COLO829 (cell line): ENCODE measurements at places on chromosomes 7 and 10.

- no peak for DNase-seq
Measured at GRCh38 chr10:15316871-15317464, 54.1 kb downstream of the FAM171A1 start.

DNA sequence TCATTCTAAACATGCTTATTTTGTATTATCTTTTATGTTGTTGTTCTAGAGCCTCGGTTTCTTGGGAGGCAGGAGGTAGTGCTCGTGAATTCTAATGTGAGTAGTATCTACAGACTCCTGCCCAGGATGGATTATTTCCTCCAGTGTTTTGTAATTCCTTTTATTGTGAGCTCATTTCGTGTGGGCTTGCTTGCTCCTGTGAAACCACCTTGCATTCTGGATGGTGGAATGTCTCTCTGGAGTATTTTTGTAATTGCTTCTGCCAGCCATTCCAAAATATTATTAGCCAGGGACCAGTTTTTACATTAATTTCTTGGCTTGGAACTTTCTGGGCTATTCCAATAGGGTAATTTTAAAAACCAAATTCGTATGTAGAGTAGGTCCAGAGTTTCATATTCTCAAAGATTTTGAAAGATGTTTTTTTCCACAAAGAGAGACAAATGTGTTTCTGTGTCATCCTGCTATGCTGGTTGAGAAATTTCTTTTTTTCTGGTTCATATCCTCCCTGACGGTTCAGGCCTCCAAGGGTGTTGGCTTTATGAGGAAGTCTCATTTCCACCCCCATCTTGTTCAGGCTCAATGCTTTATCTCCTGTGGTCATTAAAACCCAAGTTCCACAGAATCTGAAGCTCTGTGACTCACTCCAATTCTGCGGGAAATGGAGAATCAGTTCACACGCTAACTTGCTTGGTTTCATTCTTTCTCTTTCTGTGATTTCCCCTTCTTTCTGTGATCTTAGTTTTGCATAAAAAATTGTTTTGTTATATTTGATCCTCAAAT is 41.7 kb upstream of the CALD1 start:
- DNase-seq: no peak

DNA sequence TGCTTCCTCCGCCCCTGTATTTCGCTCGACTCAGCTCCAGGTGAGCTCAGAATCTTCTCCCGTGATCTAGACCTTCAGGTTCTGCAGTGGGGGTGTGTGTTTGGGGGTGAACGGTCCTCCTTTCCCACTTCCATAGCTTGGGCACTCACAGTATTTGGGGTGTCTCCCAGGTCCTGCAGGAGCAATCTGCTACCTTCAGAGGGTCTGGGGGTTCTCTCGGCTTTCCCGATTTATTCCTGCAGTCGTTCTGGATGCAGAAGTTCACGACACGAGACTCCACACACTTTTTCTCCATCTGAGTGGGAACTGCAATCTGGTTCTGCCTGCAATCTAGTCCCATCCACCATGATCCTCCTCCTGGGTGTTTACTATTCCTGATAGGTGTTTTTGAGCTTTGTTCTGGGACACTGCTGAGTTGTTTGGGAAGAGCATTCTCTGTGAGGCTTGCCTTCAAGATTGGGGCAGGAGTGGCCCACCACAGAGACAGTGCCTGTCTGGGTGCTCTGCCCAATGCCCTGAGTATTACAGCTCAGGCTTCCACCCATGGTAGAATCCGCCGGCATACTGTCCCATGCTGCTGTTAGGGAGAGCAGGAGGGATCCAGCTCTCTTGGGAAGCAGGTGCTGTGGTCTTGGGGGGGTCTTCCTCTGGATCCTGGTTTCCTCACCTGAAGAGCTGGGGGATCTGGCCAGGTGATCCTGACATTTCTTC is 29.8 kb downstream of the JAKMIP3 start:
- DNase-seq: no peak

DNA sequence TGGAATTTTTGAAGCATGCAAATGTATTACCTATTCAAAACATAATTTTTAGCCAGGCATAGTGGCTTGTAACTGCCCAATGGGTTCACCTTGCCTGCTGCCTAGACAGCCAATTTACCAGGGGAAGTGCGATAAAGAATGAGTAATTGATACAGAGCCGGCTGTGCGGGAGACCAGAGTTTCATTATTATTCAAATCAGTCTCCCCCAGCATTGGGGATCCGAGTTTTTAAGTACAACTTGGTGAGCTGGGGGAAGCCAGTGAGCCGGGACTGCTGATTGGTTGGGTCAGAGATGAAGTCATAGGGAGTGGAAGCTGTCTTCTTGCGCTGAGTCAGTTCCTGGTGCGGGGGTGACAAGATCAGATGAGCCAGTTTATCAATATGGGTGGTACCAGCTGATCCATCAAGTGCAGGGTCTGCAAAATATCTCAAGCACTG is 29.1 kb upstream of the NRBF2 start:
- DNase-seq: no peak

DNA sequence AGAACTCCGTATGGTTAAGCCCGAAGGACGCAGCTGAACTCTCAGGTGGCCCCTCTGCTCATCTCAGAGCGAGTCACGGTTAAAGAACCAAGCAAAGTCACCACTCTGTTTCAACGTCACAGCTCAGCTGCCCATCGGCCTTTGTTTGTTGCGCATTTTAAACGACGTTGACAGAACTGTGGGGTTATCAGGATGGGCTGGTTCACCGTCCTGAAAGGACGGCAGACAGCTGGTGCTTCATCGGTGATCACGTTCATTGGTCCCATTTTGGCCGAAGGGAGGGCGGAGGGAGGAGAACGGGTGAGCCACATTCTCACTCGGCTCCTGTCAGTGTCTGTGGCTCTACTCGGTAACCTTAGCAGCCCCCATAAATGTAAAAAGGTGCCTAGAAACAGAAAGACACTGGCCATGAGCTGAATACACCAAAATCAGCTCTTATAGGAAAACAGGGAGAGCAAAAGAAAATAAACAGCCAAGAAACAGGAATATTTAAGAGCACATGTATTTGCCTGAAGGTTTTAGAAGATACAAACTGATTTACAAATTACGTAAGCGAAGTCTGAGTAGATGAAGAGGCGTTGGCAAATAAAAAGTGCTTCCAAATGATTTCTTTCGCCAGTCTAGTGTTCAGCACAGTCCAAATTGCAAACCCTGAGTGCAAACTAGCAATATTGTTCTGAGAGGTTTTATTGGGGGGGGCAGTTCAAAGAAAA is 8.4 kb downstream of the PRKAG2 start:
- DNase-seq: no peak

DNA sequence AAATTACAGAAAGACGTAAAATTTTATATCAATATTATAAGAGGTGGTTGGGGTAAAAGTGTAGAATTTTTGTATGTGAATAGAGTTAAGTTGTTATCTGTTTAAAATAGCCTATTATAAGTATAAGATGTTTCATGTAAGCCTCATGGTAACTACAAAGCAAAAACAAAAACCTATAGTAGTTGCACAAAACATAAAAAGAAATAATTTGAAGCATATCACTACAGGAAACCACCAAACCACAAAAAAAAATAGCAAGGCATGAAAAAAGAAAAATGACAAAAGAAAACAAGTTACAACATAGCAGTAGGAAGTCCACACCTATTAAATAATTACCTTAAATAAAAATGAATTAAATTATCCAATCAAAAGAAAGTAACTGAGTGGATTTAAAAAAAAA is 12.4 kb upstream of the GSTK1 start:
- DNase-seq: no peak

DNA sequence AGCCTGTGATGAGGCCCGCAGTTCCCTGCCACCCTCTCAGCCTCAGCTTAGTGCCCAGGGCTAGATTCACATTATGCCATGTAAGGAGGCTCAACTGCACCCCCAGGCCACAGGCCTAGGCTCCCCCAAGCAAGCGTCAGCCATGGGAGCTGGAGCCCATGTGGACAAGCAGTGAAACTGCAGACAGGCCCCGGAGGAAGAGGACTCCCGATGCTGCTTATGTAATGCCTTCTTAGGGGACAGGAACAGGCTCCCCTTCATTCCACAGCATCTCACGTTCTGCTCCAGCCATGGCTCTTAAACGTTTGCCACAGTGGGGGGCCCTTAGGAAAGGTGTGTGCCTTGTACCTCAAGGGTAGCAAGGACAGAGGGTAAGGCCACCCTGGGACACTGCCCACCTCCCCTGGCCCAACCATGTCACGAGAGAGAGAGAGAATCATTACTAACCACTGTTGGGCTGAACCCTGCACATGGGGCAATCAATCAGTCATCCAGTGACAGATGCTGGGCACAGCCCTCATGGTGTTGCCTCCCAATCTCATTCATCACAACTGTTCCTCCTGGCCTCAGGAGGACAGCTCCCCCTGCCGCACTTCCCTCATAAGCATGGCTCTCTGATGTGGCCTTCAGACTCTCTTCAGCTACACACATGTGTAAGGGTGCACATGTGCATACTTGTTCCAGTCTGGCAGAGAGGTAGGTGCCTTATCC is 263.0 kb downstream of the GRID1 start:
- DNase-seq: no peak

GRCh38 chr7:73446682-73447081 is 13.1 kb downstream of the FZD9 start:
- DNase-seq: no peak
